ENCODE measurements at places on chromosomes 6 and 20.

DNA sequence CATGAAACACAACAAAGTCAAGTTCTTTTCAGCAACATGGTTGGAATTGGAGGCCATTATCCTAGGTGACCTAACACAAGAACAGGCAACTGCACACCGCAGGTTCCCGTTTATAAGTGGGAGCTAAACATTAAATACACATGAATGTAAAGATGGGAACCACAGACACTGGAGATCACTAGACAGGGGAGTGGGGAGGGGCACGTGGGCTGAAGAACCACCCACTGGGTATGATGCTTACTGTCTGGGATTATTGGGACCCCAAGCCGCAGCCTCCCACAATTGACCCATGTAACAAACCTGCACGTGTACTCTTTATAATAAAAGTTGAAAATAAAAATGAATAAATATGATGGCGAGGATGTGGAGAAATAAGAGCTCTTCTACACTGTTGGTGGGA lies 8.6 kb upstream of the RAET1G start:
- DNase-seq, result no peak

DNA sequence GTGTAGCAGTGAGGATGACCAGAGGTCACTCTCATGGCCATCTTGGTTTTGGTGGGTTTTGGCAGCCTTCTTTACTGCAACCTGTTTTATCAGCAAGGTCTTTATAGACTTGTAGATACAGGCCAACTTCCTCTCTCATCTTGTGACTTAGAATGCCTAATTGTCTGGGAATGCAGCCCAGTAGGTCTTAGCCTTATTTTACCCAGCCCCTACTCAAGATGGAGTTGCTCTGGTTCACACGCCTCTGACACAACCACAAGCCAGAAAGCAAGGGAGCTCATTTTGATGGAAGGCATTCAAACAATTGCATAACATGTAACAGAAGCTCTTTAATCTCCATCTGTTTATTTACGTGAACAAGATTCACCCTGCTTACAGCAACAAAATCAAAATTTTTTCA lies 492.0 kb upstream of the SULF2 start:
- no peak for DNase-seq

DNA sequence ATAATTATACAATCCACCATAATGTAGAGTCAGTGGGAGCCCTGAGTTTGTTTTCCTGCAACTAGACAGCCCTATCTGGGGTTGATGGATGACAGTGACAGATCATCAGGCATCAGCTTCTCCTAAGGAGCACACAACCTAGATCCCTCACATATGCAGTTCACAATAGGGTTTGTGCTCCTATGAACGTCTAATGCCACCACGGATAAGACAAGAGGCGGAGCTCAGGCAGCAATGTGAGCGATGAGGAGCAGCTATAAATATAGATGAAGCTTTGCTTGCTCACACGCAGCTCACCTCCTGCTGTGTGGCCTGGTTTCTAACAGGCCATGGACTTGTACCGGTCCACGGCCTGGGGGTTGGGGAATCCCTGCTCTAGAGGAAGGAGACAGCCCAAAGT lies 25.9 kb downstream of the EDEM2 start:
- DNase-seq, result no peak

GRCh38 chr6:17334265-17334664 lies 53.1 kb downstream of the RBM24 start:
- DNase-seq, result no peak

DNA sequence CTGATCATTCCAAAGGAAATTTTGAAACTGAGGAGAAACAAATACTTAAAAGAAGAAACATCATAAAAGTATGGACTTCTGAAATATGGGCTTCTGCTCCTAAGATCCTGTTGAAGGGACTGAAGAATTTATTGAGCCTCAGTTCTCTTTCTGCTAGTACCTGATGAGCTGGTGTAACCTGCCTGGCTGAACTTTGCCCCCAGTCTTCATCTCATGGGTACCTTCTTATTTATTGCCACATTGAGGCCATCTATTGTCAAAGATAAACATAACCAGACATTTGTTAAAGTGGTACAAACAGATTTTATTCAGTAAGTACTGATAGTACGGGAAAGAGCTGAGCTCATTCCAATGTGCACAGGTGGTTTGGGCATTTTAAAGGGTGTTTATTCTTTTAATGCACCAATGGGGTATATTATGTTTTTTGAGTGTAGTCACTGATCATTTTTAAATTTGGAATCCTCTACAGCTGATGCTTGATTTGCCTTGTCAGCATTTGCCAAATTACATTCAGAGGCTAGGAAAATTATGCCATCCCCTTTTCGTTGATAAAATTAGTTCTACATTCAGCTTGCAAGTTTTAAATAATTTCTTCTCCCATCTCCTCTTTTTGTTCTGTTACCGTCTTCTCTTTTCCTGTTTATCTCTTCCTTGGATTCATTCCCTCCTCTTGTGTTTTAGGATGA lies 118.2 kb downstream of the PRIM2 start:
- no peak for DNase-seq
